ENCODE measurements at places on chromosomes 12 and 14. TPM values are rescaled to one million over a fixed set of nuclear protein-coding genes. Genes with fewer than 3 reads are reported as not detected.

DPPA3 gene
- total RNA-seq = 40.0 TPM

- peak; percentile 29 for DNase-seq
These were observed 95.2 kb upstream of the HMGA2 start for GRCh38 chr12:65728848-65729793.

- DNase-seq = peak; percentile 69
These were observed 96.2 kb upstream of the PTPRB start for GRCh38 chr12:70733385-70733784.

NPFF gene
- total RNA-seq = not detected

- no peak for DNase-seq
These were observed 18.9 kb downstream of the GLIPR1L2 start for GRCh38 chr12:75409830-75410229.

LIN7A gene
- 16.2 TPM for total RNA-seq

DNA sequence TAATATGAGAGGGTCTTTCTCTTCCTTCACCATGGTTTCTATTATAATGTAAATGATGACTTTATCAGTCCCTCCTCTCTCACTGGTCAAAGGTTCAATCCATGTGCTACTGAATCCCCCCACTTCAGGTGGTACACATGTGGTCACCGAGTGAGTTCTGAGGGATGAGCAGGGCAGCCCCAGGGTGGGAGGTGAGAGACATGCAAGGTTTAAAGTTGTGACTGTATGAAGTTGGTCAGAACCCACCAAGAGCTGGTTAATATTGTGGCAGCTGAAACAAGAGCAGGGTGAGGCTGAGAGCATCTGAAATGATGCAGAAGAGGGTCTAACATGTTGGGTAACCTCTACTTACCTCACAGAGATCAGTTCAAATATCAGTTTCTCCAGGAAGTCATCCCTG, 444.7 kb upstream of the FBXO33 start:
- no peak for DNase-seq

- DNase-seq = no peak
These were observed 60.6 kb upstream of the GTF2A1 start for GRCh38 chr14:81281332-81281731.

GRCh38 chr14:64544607-64545312, 4.2 kb downstream of the HSPA2 start:
- no peak for DNase-seq

GALNT16 gene
- total RNA-seq = 3.2 TPM

ERBB3 gene
- 101 TPM for total RNA-seq

CLEC1B gene
- total RNA-seq = not detected

- no peak for DNase-seq
These were observed 80.4 kb downstream of the DUSP16 start for GRCh38 chr12:12482150-12482761.

DLK1 gene
- not detected for total RNA-seq

RPS6KL1 gene
- 6.8 TPM for total RNA-seq

- DNase-seq = no peak
These were observed 104.7 kb downstream of the PLEKHA5 start for GRCh38 chr12:19234171-19234704.

GRCh38 chr12:30926243-30927221, at the start of gene TSPAN11:
TSPAN11 (plus strand) TSS chr12:30926748; CDS start chr12:30953992, 27,244 bp downstream.
- DNase-seq = no peak

PAPLN gene
- 3.0 TPM for total RNA-seq

- no peak for DNase-seq
These were observed 54.6 kb upstream of the ATF7IP start for GRCh38 chr12:14310866-14311265.

DNA sequence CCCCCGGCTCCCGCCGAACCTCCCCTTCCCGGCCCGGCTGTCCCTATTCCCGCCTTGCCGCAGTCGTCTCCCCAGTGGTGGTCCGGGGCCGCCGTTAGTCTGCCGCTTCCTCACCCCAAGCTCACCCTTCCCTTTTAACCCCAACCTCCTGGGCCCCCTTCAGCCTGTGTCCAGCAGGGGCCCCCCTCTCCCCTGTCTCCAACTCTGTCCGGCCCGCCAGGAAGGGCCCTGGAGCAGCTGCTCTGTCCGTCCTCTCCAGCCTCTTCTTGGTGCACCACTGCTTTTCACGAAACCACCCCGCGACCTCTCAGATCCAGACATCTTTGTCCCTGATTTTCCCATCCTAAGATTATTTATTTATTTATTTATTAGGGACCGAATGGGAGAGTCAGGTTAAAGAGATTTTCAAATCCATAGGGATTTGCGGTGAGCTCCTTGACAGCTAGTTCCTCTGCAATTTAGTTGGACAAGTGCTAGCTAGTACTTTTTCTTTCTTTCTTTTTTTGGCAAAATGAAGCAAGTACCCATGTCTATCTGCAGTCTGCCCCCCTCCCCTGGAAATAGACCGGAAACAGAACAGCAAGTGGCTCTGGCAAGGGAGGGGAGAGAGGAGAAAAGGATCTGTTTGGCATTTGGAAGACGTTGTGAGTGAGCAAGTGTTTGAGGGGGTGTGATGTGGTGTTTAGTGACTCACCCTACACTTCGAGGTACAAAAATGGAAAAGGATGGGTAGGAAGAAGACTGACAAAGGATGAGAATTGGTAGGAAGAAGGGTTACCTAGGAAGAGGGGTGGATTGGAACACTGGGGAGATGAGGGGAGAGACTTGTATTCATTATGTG, 632 bp downstream of the UBR7 start:
- DNase-seq = peak; percentile 73

SSTR1 gene
- 8.5 TPM for total RNA-seq

KRT8 gene
- total RNA-seq = 3,707 TPM
